ENCODE measurements at places on chromosomes 4 and X.

GRCh38 chr4:73021634-73022033 lies 47.9 kb downstream of the COX18 start:
- no peak for DNase-seq

DNA sequence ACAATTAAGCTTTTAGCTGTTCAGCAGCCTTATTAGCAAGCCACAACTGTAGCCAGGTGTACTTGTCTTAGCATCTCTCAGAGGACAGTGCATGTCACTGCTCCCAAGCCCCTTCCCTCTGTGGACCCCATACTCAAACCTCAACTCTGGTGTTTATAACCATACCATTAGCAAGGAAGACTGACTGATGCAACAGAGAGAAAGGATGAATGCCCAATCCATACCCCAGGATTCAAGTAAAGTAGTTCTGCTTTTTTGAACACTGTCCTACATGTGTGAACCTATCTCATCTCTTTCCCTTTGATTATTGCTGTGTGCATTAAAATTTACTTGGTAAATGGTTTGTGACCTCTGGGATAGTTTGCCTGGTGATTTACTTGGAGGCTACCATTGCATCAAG lies 22.8 kb upstream of the CYBB start:
- DNase-seq = no peak

DNA sequence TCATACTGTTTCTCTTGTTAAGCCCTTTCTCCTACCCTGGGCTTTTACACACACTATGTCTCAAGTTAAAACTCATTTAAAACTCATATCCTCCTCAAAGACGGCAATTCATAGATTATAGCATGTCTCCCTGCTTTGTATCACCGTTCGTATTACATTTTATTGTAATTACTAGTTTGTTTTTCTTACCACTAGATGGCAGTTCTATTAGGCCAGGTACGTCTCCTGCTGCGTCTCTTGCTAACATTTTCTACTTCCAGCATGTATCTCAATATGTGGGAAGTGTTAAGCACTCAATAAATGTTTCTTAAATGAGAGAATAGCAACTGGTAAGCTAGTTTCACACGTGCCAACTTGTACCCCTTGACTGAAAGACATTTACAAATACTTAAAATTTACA lies 450.3 kb upstream of the PCDH7 start:
- DNase-seq = no peak

- DNase-seq = no peak
These were observed 222.1 kb downstream of the CBR4 start for GRCh38 chr4:168787801-168788595.

DNA sequence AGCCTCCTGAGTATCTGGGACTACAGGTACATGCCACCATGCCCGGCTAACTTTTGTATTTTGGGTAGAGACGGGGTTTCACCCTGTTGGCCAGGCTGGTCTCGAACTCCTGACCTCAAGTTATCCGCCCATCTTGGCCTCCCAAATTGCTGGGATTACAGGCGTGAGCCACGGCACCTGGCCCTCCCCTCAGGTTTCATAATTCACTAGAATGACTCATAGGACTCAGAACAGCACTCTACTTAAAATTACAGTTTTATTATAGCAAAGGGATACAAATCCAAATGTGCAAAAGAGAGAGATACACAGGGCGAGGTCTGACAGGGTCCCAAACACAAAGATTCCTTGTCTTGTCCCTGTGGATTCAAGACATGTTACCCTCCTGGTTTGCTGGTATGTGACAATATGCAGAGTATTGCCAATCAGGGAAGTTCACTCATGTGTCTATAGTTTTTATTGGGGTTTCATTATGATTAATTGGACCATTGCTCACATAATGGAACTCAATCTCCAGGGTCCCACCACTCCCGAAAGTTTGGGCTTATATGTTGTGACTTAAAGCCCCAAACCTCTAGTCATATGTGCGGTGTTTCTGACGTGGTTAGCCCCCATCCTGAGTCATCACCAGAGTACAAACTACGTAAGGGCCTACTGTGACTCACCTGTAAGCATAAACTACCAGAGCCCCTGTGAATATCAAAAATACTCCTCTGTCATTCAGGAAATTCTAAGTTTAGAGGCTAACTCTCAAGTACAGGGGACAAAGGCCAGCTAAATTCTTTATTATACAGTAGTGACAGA lies 5.2 kb downstream of the YIPF6 start:
- DNase-seq = peak; percentile 18

GRCh38 chr4:174201871-174202270 lies 81.6 kb downstream of the FBXO8 start:
- DNase-seq = no peak

- no peak for DNase-seq
These were observed 75.9 kb upstream of the RPL34 start for GRCh38 chr4:108544481-108544880.

GRCh38 chr4:125125276-125125675 lies 189.5 kb upstream of the FAT4 start:
- no peak for DNase-seq

DNA sequence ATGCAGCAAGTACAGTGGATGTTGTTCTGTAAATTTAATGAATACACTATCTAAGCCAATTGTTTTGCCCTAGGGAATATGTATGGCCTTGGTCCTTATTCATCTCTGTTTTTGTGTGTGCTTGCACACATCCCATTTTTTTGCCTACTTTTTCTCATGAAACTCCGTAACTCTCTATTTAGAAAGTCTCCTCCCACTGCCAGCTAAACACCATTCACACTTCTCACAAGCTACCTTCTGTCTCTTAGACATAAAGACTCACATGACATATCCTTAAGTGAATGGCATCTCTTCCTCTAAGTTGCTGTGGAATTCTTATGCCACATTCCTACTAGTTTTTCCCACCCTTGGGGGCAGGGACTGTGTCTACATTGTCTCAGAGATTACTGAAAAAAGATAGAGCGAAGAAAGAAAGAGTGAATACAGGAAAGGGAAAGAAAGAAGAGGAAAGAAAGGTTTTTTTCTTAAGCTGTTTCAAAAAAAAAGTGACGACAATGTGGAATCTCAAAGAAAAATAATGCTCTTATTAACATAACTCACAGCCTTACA lies 117.5 kb downstream of the ATG4A start:
- DNase-seq = no peak

DNA sequence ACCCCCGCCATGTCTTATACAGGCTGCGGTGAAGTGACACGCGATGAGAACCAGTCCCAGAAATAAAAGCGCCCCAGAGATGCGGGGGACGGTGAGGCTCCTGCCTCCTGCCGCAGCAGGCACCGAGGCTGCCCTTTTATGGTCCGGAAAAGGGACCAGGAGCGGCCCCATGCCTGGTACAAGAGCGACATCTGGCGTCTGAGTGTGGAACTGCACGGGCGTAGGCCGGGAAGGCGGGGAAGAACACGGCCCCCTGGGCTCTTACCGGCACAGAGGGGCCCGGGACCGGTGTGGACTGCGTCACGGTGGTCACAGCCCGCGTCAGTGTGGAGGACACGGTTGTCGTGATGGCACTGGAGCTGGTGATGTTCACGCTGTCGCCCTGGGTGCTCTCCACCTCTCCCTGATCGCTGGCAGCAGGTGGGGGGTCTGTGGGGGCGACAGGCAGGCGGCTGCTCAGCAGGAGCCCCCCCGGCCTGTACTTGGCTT lies 8.9 kb upstream of the RENBP start:
- DNase-seq = peak; percentile 74

GRCh38 chr4:90211174-90211573 lies 84.0 kb downstream of the CCSER1 start:
- DNase-seq = no peak

GRCh38 chr4:46839128-46839527 lies 69.9 kb downstream of the COX7B2 start:
- DNase-seq = no peak

DNA sequence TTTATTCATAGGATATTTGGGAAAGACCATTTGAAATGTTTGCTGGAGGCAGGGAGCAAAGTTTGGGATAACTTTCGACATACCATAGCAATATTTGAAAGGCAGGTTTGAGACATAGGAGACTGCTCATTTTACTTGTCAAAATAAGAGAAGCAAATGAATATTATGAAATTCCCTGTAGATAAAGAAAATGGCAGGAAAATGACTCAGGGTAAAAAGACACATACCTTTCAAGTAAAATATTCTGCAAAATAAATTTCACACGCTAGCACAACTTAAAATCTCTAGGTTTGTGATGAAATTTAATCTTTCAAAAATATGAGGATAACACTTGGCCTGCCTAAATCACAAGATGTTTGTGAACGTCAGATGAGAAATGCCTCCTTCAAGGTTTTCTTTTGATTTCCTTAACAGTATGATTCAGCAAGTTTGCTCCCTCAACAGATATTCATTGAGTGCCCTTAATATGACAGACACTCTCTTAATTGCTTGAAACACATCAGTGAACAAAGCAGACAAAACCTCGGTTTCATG lies 6.6 kb downstream of the TMEM156 start:
- DNase-seq = no peak
